ENCODE measurements at places on chromosomes 4 and X.

DNA sequence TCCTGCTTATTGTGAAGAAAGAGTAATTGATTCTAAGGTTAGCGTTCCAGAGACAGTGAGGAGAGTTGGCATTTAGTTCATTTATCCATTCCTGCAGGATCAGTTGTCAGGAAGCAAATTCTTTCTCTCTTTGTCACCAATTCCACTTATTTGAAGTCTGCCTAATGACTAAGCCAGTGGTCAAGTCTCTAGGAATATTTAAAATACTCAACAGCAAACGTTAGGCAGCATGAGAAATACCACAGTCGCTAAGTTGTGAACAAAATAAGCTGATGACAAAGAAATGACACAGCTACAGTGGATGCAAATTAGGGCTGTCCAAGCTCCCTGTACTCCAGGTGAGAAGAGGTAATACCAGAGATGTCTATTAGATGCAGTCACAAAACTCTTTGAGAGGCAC is 6.6 kb upstream of the MAGEB17 start:
- DNase-seq = peak; percentile 29

DNA sequence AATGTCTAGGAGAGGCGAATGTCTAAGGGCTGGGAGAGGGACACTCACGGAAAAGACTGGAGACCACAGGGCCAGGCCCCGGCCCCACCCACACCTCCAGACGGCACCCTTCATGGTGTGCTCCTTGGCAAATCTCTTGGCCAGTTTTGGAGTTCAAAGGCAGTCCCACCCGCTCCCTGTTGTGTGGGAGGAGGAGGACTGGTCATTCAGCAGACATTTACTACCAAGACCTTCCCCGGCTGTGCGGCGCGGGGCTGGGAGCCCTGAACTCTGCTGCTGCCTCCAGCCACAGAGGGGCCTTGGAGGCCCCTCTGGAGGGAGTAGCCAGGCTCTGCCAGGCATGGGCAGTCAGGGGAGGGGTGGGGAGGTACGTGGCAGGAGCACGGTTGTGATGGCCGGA is 8.7 kb upstream of the TBC1D14 start:
- no peak for DNase-seq

- no peak for DNase-seq
Observed at GRCh38 chr4:95153182-95153581, 395.4 kb downstream of the BMPR1B start.

DNA sequence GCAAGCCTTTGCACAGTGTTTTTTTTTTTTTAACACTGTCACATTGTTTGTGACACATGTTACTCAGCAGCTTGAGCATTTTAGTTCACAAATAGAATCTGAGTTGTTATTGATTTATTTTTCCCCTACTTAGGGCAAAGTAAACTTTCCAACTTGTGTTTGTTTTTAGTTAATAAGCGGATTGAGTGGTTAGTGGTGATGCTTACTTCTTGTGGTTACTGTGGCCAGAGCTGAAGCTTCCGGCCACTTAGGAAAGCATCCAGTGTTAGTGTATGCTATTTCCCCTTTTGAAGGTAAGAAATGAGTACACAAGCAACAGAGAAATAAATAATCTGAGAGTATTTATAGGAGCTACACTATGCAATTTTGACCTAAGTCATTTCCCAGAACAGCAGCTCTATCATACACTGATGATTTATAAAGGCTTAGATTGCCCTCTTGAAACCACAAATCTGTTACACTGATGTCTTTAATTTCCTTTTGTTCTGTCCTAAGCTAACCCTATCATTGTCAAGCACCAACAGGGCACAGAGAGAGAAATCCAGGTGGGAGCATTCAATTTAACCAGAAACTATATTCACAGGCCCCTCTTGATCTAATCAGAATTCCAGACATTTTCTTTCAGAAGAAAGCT is 2464.6 kb downstream of the PCDH7 start:
- DNase-seq = no peak
